ENCODE measurements at places on chromosomes 2 and 18.
A peak's percentile ranks its signal among the peaks of the same experiment; 100 is the strongest.

DNA sequence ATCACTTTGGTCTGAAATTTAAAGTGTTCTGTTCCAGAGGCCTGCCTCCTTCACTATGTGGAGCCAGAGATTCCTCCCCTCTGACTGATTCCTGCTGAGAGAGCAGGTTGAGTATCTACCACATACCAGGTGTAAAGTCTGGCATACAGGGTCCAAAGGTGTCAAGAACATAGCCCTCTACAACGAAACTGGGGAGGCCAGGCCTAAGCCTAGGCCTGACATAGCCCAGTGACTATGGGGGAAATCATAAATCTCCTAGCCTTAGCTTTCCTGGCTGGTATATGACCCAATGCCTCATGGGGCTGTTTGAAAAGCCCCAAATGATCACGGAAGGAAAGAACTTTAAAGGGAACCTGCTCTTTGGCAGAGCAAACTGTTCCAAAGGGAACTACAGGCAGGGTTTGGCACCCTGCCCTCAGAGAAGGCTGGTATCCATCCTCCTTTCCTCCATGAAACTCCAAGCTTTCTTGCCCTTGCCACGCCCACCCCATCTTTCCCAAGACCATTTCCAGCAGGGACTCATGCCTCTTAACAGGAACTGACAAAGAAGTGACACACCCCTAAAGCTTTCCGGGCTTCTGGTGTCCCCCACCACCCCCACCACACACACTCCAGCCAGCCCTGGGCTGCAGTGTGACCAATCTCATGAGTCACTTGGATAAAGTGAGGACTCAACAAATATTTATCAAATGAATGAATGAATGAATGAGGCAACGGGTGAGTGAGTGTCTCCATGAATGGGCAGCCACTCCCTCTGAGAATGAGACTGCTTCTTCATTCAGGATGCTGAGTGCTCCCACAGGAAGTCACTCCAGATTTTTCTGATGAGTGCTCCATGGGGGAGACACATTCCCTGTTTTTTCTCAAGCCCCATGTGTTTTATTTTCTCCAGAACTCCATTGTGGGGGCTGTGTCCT, 114.5 kb upstream of the STPG4 start:
- peak; percentile 100 for DNase-seq

DNA sequence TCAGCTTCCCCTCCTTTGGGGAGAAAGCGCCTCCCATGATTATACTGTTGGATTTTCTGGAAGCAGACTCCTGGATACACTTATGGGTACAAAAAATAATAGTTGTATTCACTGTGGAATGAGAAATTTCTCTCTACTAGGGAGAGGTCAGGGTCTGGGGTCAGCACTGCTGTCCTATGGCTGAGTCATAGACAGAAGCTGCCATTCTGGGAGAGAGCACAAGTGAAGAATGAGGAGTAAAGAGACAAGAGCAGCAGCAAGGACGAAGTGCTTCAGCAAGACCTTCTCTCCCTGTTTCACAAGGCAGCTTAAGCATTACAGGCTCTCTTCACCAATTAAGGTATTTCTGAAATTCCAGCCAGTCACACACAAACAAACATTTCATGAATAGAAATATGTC, 10.1 kb upstream of the UNC80 start:
- no peak for DNase-seq

DNA sequence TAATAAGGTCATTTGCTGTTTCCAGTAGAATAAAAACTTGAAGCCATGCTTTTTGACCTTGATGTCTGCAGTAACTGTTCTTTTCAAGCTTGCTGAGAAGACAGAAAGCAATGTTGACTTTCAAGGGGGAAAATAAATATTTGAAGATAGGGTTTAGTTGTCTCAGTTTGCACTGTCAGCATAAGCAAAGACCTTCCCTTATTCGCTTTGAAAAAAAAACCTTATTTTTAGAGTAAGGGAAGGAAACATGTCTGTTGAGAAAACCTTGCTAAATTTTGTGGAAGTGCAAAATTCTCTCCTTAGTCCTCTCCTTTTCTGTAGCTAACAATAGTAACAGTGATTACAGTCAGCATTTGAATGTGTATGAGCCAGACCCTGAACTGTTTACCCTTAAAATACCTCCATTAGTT, 43.1 kb downstream of the MAP4K4 start:
- no peak for DNase-seq

DNA sequence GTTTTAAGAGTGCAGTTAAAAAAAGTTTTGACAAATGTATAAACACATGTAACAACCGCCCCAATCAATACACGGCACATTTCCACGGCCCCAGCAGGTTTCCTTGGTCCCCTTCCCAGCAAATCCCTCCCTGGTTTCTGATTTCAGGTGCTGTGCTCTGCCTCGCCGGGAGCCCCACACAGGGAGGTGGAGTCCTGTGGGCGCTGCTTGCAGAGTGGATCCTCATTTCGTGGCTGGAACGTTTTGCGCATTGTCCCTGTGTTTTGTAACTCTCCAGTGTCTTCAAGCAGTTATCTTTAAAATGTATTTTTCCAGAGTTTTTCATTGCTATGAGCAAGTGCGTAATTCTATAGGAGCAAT, 124.8 kb downstream of the GALR1 start:
- no peak for DNase-seq

- DNase-seq = no peak
Observed at GRCh38 chr2:203934041-203934492, 2.5 kb upstream of the ICOS start.

Measured in bronchial epithelial cell (primary cell).